ENCODE measurements at places on chromosomes 3 and 15.

DNA sequence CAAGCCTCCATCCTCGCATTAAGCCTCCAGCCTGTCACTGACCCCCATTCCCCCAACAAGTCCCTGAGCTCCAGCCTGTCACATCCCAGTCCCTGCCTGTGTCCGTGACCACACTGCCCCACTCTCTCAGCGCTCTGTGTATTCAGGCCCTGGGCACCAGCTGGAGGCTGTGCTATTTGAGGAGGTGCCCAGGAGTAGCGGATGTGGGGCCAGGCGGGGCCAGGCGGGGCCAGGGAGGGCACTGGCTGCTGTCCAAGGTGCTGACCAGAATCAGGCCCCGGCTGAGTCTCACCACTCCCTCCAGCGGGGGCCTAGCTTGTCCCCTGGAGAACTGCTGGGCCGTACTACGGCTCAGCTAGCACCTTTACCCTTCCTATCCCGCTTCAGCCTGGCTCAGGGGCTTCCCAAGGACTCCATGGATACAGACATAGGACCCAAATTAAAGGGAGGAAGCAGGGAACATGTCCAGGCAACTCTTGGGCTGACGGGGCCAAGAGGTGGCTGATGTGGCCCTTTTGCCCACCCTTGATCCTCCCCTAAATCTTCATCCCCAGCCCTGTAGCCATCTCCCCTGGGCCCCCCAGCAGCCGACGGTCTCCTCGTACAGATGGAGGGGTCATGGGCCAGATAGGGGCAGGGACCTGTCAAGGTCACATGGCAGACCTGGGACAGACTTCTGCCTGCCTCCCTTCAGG lies 1.1 kb downstream of the HHATL start:
- peak; percentile 14 for DNase-seq

DNA sequence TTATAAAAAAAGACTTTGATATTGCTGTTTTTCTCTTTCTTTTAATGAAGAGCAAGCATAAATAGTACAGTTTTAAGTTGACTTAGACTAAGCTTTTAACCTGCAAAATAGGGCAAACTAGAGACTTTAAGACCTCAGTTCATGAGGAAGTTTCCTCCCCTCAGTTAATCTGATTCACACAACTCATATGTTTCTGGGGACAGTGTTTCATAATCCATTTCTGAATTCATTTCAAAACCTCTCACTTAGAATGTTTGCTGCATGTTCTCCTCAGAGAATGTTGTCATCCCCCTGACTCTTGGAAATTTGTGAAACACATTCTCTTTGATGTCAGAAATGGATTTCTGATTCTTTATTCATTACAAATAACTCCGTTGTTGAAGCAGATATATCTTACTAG lies 79.3 kb upstream of the SKOR1 start:
- no peak for DNase-seq

DNA sequence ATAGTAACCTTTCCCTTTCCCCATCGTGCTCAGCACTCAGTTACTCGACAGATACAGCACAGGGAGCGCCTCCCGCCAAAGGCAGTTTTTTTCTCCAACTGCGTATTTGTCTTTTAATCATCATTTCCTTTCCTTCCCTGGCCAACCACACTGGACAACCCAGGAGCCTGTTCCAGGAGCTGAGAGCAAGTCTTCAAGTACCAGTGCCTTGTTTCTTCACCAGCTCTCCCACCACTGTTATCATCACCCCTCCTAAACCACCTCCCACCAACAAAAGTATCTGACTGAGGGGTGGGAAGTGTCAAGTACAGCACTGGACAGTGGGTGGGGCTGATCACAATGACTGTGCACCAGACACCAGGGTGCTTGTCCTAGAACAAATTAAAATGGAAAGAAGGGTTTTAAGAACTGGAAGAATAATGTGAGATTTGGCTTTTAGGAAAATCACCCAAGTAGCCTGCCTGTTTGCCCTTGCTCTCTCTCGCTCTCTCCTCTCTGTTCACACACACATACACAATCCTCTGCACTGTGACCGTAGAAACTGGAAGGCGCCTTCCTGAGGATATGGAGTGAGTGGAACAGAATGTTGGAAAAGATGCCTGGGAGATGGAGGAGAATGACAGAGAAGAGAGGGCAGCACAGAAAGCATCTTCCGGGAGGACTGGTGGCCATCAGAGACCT lies 126.3 kb downstream of the TNIK start:
- DNase-seq = no peak

- DNase-seq = no peak
Observed at GRCh38 chr3:87996882-87997281, 61.9 kb downstream of the CGGBP1 start.

GRCh38 chr3:53846134-53846850 lies at the start of the genes CHDH and IL17RB:
Gene CHDH (minus strand): TSS chr3:53846419. CDS start chr3:53824008, 22,411 bp downstream.
Gene IL17RB (plus strand): TSS chr3:53846568. CDS start chr3:53846589, 21 bp downstream.
- no peak for DNase-seq

DNA sequence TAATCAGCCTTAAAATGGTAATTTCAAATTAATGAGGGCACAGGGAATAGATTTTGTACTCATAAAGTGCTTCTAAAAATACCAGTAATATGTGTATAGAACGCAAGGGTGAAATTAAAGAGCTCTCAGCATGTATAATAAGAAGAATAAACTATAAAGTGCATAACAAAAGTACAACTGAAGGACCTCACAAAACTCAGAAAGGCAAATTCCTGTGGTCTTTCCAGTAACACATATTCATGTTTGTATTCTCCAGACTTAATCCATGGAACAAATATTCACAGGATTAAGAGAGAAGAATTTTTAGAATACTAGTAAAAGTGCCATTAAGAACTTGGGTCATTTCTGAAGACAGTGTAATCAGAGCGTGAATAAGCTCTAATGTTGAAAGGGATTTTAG lies 646.3 kb downstream of the CADM2 start:
- no peak for DNase-seq

GRCh38 chr3:420584-420983 lies 224.0 kb downstream of the CHL1 start:
- no peak for DNase-seq

DNA sequence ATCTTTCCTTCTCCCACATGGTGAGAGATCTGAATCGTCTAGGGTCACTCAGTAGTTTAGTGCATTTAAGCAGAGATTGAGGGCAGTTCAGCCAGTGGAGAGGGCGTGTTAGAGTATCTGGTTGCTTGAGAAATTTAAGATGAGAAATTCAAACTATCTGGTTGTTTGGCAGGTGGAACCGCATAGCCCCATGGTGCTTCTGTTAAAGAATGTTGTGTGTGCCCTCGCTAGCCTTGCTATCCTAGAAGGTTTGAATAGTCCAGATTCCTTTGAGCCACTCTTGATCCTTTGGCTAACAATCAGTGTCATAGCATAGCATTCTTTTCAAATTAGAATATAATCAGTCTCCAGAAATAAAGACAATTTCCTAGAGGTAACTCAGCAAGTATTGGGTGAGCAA lies 32.1 kb downstream of the ABHD17C start:
- no peak for DNase-seq

DNA sequence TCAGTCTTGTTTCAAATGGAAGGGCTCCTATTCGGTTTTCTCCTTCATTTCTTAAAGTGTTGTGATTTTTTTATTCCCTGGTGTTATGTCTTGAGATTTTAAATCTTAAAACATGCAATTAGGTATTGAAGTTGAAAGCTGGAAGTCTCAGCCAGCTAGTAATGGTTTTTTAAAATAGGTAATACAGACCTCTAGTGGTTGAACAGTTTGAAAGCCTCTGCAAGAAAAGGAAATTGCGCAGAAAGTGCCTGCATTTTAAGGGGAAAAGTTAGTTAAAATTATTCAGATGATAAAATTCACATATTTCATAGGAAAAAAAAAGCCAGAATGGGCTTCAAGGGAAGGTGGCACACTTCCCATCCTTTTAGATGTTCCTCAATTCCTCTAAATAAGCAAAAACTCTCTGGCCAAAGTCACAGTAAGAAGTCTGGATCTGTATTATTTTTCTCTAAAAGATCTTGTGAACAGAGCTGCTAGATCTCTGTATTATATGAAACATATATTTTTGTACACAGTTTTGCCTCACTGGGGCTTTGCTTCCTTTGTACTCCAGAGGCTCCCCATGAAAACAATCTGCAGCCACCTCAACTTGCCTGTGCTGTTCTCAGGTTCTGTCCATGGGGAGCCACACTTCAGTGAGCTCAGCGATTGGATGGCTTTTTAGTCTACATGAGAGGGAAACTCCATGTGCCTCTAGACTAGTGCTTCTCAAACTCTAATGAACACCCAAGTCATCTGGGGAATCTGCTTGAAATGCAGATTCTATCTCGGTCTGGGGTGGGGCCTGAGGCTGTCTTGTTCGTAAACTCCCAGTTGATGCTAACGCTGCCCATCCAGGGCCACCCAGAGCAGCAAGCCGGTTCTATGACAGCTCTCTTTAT lies 21.5 kb downstream of the AGTR1 start:
- DNase-seq = no peak

GRCh38 chr15:28246605-28247004 lies 75.4 kb downstream of the HERC2 start:
- no peak for DNase-seq

- DNase-seq = no peak
Observed at GRCh38 chr15:69143756-69144436, 16.5 kb upstream of the GLCE start.

DNA sequence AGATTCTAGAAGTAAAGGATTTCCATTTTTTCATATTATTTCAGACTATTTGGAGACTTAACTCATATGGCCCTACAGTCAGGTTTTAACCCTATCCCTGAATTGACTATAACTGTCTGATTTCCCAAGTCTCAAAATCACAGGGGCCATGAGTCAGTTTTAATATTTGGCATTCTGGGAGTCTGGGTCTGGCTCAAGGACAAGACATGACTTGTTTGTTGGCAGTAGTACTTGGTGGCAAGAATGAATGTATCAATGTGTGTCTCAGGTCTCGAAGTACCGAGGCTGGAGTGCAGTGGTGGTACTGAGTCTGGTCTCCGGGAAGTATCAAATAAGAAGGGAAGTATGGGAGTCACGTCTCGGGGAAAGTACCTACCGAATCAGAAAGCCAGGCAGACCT lies 10.8 kb downstream of the UMPS start:
- no peak for DNase-seq

DNA sequence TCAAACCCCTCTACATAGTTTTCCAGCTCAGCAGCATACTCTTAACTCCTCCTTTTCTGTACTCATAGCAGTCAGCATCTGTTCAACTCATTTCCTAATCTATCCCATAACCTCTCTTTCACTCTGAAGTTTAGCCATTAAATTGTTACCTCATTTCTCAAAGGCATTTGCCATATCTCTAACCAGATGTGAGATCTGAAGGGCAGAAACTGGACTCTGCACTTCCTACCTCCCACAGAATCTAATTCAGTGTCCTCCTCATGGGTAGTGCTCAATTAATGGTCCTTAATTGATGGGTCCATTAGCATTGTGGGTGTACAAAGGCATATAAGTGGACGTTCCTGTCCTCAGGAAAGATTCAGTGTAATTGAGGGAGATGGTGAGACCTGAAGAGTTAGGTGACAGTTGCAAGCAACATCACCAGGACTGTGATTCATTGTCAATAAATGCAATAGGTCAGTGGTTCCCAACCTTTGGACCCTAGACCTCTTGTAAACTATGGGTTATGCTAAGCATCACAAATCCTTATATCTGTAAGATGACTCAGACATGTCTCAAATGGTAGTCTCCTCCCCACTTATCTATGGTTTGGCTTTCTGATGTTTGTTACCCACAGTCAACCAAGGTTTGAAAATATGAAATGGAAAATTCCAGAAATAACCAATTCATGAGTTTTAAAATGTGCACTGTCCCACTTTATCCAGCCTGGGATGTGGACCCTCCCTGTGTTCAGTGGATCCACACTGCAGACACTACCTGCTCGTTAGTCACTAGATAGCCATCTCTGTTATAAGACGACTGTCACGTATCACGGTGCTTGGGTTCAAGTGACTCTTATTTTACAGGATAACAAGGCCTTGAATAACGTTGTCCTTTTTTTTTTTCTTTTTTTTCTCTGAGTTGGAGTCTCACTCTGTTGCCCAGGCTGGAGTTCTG lies 25.0 kb upstream of the UACA start:
- DNase-seq = no peak

DNA sequence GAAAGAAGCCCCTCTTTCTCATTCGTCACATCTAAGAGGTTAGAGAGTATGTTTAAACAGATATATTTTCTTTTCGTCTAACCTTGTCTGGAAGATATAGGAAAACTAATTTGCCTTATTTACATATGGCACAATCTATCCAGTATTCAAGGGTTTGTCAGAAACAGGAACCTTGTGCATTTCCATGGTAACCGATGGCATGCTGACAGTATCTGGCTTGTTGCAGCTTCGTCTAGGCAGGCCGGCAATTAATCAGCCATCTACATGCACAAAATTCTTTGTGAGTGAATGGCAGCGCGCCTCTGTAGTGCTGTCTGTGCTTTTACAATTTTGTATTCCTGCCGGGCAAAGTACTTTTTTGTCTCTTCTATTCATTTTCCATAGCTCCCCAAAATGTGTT lies 294.0 kb upstream of the SOX2 start:
- no peak for DNase-seq

DNA sequence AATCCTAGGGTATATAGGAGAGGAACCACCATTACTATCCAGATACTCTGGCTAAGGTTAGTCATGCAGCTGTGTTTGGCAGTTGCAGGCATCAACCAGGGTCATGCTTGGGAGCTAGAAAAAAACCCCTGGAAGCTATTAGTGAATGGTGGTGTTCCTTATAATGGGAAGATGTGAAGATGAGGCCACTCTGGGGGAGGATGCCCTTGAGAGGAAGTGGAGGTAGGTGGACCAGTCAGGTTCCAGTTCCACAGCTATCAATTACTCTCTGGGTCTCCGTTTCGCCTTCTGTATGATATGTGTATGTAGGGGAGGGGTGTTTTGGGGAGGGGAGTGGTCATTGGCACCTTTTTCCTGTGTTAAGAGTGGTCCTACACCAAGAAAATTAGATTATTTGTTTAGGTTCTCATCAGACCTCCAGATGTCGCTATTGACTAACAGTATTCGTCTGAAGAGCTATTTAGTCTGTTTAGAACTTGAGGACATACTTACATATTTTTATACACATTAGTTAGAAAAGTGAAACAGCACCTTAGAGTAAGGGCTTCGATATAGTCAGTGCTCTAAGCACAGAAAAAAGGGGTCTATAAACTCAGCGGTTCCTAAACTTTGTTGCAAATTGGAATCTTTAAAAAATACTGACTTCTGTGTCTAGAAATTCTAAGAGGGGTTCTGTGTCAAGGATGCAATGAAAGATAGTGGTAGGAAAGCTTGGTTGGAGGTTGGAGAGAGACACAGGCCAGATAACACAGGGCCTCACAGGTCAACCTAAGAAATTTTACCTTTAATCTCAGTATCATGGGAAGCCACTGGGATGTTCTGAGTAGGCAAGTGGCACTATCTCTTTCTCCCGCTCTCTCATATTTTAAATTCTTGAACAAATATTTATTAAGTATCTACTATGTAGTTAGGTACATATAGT lies 9.1 kb upstream of the HPS3 start:
- no peak for DNase-seq

- DNase-seq = no peak
Observed at GRCh38 chr3:116145613-116146012, 299.7 kb downstream of the LSAMP start.
